ENCODE measurements at places on chromosomes 1 and 21.
A peak's percentile ranks its signal among the peaks of the same experiment; 100 is the strongest.

DNA sequence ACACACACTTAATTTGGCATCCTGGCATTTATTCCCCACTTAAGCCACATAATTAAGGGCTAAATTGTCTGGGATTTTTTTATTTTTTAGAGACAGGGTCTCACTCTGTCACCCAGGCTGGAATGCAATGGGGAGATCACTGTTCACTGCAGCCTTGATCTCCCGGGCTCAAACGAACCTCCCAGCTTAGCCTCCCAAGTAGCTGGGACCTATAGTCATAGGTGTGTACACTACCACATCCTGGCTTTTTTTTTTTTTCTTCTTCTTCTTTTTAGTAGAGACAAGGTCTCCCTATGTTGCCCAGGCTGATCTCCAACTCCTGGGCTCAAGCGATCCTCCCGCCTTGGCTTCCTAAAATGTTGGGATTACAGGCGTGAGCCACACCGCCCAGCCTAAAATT is 24.2 kb downstream of the ZZZ3 start:
- no peak for DNase-seq

- peak; percentile 63 for DNase-seq
These were observed at the start of gene NDUFS5 for GRCh38 chr1:39026051-39026865. Gene NDUFS5 (plus strand): TSS chr1:39026350. CDS start chr1:39028725, 2,375 bp downstream.

GRCh38 chr1:30847358-30847972 is 61.1 kb downstream of the SDC3 start:
- DNase-seq, result no peak

DNA sequence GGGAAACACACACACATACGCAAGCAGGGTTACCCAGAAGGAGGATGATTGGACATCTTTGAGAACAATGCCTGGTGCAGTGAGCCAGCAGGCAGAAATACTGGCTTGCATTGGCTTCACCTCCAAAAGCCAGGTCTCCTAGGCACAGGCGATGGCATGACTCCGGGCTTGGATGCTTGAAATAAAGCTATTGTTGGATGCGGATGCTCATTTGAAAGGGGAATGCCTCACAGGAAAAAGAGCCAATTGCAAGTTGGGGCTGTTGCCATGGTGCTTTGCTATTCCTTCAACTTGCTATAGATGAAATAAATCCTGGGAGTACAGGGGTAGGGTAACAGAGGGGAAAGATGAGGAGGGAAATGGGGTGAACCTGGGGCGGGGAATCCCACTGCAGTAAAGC is 180.7 kb upstream of the SGIP1 start:
- DNase-seq, result no peak

DNA sequence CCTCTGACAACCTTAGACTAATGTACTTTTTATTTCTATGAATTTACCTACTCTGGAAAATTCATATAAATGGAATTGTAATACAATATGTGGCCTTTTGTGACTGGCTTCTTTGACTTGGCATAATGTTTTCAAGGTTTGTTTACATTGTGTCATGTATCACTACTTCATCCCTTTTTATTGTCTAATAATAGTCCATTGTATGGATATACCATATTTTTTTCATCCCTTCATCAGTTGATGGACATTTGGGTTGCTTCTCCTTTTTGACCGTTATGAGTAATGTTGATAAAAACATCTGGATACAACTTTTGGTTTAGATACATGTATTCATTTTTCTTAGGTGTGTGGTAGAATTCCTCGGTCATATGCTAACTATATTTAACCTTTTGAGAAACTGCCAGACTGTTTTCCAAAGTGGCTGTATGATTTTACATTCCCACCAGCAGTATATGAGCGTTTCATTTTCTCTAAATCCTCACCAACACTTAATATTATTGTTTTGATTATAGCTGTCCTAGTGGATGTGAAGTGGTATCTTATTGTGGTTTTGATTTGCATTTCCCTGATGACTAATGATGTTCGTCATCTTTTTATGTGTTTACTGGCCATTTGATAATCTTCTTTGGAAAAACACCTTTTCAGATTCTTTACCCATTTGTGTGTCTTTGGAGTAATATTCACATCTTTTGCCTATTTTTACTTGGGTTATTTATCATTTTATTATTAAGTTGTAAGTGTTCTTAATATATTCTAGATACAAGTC is 3.5 kb downstream of the RO60 start:
- DNase-seq, result no peak

DNA sequence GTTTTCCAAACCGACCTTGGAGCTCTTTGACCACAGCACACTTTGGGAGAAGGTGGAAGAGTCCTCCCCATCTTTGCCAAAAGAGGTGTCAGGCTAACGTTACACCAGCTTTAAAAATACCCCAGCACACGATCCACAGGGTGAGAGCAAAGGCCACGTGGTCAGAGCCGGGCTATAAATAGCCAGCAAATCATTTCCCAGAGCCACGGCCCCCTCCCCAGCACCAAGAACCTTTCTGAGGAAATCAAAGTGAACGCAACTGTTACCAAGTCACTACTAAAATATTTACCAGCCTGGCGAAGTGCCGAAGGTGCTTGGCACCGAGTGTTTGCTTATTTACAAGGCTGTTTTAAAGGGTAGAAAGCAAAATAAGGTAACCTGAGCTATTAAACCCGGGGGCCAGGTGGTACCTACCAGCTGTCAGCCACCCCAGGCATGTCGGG is 72.4 kb downstream of the CASZ1 start:
- DNase-seq, result no peak

DNA sequence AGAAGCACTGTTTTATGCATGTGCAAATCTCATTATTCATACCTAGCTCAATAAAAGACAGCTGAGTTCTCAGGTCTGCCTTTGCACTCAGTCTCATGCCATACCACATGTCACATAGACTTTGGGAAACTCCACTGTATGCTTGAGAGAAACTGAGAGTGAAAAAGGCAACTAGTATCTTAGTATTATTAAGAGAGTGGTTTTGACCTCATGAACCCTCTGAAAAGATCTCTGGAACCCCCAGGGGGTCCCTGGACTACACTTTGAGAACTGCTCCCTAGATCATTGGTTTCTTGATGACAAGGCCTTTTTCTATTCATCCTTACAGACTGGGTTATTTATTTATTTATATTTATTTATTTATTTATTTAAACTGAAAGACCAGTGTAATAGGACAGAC is 3.7 kb upstream of the RHEX start:
- no peak for DNase-seq

DNA sequence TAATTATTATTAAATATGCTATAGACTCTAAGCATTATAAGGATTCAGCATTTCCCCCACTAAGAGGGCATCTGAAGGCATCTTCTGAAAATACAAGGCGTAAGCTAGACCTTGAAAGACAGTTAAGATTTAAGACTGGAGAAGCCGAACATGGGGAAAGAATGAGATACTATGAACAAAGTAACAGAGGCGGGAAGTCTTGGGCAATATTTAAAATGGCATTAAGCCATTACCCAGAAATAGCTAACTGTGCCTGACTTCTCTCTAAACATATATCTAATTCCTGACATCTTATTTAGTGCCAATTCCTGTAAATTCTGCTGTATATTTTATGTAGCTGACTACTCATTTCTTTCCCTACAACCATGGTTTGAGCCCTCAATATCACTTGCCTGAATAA is 20.9 kb downstream of the DPH5 start:
- no peak for DNase-seq

GRCh38 chr1:94979131-94979530 is 52.2 kb upstream of the CNN3 start:
- DNase-seq, result no peak

GRCh38 chr1:41153750-41154274 is 88.3 kb downstream of the SCMH1 start:
- no peak for DNase-seq

GRCh38 chr1:25811384-25812082 is 8.2 kb upstream of the MTFR1L start:
- DNase-seq, result no peak

GRCh38 chr21:44390886-44391285 is 37.5 kb downstream of the TRPM2 start:
- no peak for DNase-seq

GRCh38 chr1:28395181-28395580 is 25.6 kb downstream of the PHACTR4 start:
- no peak for DNase-seq

GRCh38 chr21:45088729-45089128 is 14.3 kb downstream of the ADARB1 start:
- DNase-seq, result no peak

- no peak for DNase-seq
These were observed 9.3 kb upstream of the PI4KB start for GRCh38 chr1:151336556-151336955.

- DNase-seq, result no peak
These were observed 448.2 kb downstream of the BRINP3 start for GRCh38 chr1:190029441-190029840.

DNA sequence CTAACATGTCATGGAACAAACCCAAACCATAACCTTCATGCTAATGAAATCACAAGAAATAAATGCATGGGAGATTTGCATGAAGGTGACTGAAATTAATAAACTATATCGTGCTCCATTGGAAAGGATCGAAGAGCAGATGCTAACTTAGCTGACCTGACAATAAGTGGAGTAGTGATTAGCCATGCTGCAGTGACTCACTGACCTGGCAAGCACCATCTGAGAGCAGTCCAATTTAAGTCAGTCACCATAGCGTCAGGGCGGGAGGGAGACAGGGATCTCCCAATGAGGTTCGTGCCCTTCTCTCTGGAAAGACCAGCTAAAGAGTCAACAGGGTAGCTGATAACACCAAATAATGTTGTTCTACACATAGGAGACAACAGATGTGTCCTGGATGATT is 21.5 kb downstream of the OLIG2 start:
- DNase-seq, result no peak

DNA sequence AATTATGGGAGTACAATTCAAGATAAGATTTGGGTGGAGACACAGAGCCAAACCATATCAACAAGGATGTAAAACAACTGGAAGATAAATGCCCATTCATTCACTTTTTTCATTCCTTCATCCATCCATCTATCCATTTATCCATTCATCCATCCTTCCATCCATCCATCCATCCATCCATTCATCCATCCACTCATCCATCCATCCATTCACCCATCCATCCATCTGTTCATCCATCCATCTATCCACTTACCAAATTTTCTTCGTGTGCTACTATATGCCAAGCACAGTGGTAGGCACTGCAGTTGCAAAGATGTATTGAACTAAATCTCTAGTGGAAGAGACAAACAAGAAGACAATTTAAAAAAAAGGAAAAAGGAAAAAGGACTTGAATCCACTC is 14.3 kb upstream of the SIPA1L2 start:
- no peak for DNase-seq

- DNase-seq, result no peak
These were observed 19.7 kb upstream of the PRSS38 start for GRCh38 chr1:227795732-227796131.

DNA sequence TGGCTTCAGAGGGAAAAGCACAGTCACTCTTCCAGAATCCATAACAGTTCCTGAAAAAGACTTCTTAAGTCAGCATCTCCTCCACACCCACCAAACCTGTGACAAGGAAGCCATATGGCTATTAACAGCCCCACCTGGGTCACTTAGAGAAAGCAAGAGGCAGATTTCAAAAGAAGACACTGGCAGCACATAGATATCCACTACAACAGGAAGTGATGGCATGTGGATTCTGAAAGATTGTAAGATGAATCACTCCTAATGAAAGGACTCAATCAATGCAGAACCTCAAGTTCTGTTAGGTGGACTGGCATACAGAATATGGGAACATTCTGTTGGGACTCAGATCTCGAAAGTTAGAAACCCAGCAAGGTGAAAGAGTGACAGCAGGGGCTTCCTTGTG is 365.9 kb downstream of the TGFB2 start:
- no peak for DNase-seq

GRCh38 chr1:157487504-157487903 is 64.8 kb downstream of the FCRL5 start:
- DNase-seq, result no peak

GRCh38 chr1:73065339-73066041 is 783.2 kb upstream of the NEGR1 start:
- DNase-seq, result no peak

DNA sequence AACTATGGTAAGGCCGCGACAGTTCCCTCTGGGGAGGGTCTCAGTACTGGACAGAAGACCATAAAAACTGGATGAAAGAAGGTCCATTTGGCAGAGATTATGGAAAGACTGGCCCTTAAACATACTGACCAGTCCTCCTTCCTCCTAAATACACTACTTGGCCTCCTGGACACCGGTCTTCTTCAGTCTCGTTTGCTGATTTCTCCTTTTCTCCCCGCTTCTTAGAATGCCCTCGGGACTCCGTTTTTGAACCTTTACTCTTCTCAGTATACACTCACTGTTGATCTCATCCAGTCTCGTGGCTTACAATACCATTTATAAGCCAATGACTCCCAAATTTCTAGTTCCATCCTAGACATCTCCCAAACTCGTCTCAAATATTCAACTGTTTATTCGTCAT is 694 bp upstream of the MRPL9 start:
- no peak for DNase-seq

- DNase-seq, result no peak
These were observed 101.1 kb upstream of the JUN start for GRCh38 chr1:58884706-58885661.

DNA sequence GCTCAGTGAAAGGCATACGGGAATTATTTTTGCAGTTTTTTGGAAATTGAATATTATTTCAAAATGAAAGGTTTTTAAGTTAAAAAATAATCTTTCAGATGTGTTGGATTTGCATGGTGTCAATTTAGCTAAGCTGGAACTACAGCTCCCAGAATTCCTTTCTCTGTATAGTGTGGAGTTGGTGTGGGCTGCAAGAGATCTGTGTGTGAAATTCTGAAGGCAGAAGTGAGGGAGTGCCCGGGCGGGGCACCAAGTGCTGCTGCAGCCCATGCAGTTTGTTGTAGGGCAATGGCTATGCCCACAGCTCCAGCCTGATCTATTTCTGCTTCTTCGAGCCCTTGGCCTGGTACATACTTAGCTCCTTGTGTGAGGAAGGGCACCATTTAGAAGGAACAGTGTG is 60.5 kb upstream of the CSF1 start:
- no peak for DNase-seq

DNA sequence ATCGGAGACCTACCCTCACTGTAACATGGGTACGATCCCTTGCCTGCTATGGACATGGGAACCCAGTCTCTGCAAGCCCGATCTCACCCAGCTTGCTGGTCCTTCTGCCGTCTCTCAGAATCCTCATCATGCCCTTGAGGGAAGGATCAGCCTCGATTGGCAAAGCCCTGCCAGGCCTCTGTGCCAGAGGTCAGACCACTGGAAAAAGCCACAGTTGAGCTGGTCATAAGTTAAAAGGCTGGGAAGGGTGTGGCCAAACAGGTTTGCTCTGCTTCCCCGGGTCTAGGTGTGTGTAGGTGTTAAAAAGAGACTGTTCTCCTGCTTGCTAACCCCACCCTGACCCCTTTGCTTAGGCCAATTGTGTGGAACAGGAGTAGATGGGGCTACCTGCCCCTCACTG is 19.5 kb upstream of the PADI3 start:
- no peak for DNase-seq

GRCh38 chr1:208093754-208094719 is 150.1 kb downstream of the PLXNA2 start:
- DNase-seq, result peak; percentile 47

DNA sequence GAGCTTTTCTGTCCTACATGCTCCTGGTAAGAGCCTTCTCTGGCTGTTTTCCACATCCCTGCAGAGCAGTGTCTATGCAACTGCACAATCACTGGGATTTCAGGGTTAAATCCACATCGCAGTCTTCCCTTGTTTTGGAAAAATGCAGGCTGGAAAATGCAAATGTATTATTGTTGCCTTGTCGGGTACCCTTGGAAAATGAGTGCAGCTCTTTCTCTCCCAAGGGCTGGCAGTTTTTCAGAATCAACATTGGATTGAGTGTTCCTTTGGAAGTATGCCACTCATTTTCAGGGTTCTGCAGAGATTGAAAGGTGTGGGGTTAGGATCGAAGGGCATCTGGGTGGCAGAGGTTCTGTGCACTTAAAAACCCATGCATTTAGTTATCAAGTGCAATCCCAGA is 3.2 kb downstream of the NOS1AP start:
- DNase-seq, result no peak

Measured in effector CD8-positive, alpha-beta T cell (primary cell).